ENCODE measurements at places on chromosomes 12 and 14.
A peak's percentile ranks its signal among the peaks of the same experiment; 100 is the strongest.

DNA sequence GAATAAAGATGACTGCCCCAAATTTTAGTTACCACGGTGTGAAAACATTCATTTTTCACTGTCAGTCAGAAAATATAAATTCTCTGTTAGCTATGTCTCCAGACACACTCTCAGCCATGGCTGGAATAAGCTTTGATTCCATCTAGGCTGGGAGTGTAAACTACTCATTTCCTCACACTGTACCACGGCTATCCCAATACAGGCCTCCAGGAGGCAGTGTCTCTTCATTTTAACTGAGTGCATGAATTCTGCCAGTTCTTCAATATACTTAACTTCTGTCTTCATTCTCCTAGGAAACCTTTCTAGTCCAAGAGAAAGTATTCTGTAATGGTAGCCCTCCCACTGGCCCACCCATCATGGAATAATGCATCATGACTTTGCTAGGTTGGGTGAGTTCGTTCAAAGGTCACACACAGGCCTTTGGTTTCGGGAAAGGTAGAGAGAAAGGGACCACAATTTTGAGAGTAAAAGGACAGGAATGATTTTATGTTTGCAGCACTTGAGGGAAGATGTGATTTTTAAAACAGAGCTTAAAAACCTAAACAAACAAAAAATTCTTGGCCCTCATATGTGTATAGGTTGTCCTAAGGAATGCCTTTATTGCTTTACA, 381.1 kb downstream of the SEC23A start:
- DNase-seq = peak; percentile 18

DNA sequence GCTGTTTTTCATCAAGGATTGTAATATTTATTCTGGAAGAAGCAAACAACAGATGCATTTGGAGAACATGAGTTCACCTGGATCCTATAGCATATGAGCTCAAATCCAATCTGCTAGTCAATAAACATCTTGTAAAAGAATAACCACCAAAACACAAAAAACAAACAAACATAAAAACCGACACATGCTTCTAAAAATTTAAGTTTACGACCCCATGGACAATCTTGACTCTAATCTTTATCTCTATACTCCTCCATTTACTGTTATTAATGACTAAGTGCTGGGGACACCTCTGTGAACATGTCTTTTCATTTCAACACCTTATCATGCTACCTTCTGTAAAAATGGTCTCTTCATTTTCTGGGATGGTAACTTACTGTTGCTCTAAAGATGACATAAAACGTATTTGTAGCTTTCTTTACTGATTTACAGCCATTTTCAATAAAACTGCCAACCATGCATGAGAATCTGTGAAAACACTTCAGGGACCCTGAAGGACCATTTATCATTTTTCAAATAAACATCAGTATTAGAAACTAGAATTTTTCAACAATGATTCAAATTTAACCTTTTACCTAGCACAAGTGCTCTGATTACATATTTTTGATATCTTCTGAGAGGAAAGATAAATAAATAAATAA, 123.8 kb upstream of the SOX5 start:
- no peak for DNase-seq

- DNase-seq = no peak
Observed at GRCh38 chr14:42322531-42323284, 716.0 kb downstream of the LRFN5 start.

GRCh38 chr12:119788786-119789185, 88.3 kb downstream of the CIT start:
- no peak for DNase-seq

- DNase-seq = no peak
Observed at GRCh38 chr12:16323638-16324037, 23.8 kb upstream of the MGST1 start.

- no peak for DNase-seq
Observed at GRCh38 chr14:67133595-67134441, 55.4 kb upstream of the GARIN2 start.

DNA sequence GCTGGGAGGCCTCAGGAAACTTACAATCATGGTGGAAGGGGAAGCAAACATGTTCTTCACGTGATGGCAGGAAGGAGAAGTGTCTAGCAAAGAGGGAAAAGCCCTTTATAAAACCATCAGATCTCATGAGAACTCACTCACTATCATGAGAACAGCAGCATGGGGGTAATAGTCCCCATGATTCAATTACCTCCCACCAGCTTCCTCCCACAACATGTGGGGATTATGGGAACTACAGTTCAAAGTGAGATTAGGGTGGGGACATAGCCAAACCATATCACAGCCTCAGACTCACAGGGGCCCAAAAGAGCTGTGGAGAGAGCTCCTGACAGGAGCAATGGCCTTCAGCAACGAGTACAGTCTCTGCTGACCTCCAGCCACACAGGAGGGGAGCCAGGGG, 151.4 kb downstream of the GXYLT1 start:
- DNase-seq = no peak

Data from CD4-positive, alpha-beta T cell treated with Interleukin-15 for 4 hours (primary cell).